H4 (cell line): ENCODE measurements at places on chromosomes 13 and 19. TPM values are rescaled to one million over a fixed set of nuclear protein-coding genes. Genes with fewer than 3 reads are reported as not detected.

SLC25A41 gene
- total RNA-seq, result not detected in 2 replicates

LGALS13 gene
- total RNA-seq, result not detected in 2 replicates

HS6ST3 gene
- 1.6 and 2.4 TPM in 2 replicates for total RNA-seq

GRCh38 chr13:29621841-29622240 is 26.4 kb upstream of the SLC7A1 start:
- DNase-seq, result no peak

GRCh38 chr19:32830231-32831014 is 39.1 kb downstream of the SLC7A9 start:
- peak; percentile 82 for DNase-seq

- DNase-seq, result no peak
Measured at GRCh38 chr19:32317086-32317485, 28.3 kb upstream of the ZNF507 start.

DNA sequence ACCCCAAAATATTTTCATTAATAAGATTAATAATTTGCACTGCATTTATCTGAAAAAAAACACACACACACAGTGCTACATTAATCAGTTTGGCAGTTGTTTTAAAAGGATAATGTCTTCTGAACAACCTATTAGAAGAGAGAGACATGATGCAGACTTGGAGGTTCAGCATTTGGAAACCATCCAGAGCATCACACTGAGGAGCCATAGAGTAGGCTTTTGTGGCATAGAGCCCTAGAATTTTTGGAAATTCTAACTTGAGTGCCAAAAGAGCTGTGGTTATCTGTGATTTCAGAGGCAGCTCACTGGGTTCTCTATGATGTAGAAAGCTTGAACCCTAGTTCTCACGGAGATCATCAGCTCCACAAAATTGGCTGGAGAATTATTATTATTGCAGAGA is 90.2 kb downstream of the RFC3 start:
- no peak for DNase-seq

- DNase-seq, result no peak
Measured at GRCh38 chr19:16591803-16592556, 19.8 kb upstream of the SLC35E1 start.
